Stimulated activated CD8-positive, alpha-beta memory T cell treated with anti-CD3 and anti-CD28 coated beads, Interleukin-12 subunit alpha, Interleukin-12 subunit beta, amount 100 ng/mL, for 4 hours (primary cell): ENCODE measurements at places on chromosomes 1 and 21.
A peak's percentile ranks its signal among the peaks of the same experiment; 100 is the strongest.

DNA sequence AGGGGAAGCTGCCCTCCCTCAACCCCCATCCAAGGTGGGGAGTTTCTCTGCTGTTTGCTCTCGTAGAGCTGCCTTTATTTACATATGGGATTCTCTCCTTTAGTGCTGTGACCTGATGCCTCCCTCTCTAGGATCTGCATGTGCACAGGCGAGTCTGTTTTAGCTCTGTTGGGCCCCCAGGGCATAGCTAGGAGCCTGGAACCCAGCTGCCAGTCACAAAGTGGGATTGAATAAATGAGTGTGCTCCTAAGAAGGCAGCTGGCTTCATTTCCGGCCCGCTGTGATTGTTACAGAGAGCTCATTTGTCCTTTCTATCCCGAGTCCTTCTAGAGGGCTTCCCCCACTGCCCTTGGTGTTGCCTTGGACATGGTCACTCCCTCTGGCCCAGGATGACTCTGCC lies 176.6 kb downstream of the GRIK3 start:
- DNase-seq, result no peak

DNA sequence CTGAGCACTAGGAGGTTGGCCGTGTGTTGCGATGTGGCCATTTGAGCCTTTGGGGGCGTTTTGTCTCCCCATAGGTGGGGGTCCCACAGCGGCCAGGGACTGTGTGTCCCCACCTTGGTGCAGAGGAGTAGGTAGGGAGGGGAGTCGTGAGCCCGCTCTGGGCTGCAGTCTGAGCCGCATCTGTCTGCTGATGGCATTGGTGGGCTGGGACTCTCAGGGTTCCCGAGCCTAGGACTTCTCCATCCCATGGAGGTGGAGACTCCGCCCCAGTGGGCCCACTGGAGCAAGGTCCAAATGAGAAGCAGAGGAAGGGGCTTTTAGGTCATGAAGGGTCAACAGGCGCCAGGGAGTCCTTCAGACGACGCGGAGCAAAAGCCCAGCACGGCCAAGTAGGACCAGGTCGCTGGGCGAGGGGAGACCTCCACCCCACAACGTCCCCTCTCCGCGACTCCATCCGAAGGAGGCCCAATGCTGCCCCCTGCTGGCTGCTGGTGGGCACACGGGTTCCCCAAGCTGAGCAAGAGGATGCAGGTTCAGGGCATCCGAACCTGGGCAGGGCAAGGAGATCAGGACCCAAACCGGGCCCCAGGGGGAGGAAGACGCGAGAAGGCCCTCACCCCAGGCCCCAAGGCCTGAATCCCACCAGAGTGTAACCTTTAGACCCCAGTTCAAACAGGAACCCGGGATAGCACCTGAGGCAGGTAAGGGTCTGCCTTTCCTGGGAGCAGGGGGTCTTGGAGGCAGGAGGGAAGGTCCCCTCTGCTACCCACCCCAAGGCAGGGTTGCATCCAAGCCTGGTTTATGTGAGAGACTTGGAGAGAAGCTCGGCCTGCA lies 14.9 kb downstream of the TTC34 start:
- DNase-seq, result peak; percentile 37

DNA sequence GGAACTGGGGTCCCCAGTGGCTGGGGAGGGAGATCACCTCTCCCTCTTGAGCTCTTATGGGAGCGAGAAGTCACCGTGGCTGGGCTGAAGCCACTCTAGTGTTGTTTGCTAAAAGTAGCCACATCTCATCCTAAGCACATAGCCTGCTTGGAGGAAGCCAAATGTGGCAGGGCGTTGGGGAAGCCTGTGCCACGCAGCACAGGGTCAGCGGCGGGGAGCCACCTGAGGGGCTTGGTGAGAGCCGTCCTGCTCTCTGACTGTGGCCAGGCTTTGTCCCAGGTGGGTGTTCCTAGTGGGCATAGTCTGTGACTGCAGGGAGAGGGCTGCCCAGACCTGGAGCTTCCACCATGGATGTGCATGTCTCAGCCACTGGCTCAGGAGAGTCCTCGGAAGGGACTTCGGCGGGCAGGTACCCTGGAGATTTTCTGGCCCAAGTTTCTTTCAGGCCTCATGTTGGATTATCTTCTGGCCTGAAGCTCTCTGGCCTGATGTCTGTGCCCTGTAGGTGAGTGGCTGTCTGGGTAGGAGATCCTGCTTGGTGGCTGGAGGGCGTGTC lies 38.9 kb downstream of the MORN1 start:
- DNase-seq, result no peak

GRCh38 chr1:71232166-71232763 lies 151.4 kb upstream of the ZRANB2 start:
- no peak for DNase-seq

DNA sequence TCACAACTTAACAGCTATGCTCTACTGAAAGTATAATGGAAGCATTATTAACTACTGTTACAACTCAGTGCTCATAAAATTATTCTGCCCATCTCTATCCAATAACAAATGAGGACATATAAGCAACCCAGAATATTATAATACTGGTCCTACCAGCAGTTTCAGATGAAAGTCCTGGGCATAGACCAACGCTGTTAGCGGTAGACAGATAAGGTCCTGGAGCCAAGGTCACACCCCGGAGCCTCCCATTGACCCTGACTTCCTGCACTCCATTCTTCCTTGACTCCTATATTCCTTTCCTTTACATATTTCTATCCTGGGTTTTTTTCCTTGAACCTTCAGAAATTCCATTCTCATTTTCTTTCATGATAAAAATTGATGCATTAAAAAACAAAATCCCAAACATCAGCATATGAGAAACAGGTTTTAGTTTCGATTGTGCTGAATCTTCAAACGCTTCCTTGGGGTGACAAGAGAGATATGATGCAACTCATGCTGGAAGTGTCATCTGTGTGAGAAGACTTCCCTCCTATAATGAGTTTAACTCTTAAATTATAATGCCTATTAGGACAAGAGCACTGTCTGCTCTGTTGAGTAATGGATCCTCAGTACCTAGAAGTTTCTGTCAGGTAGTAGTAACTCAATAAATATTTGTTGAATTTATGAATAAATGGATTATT lies 831.1 kb downstream of the LRRIQ3 start:
- DNase-seq, result no peak

DNA sequence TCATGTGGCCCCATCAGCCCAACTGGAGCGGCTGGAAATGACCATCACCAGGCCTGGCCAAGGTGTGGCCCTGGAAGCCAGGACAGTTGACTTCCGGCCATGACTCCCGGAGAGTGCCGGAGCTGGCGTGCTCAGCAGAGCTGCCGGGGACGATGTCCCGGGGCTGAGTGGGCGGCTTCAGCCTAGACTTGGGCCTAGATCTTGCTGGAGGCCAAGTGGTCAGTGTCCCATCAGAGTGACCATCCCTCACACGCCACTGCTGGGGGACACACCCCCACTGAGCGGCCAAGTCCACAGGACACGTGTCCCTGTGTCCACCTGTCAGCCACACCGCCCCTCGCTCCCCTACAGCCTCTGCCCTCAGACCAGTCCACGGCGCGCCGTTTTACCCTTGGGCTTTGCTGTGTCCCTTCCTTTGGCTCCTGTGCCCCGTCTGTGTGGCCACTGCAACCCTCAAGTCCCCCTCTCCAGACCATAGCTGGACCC lies 4.0 kb downstream of the FAAP20 start:
- no peak for DNase-seq

DNA sequence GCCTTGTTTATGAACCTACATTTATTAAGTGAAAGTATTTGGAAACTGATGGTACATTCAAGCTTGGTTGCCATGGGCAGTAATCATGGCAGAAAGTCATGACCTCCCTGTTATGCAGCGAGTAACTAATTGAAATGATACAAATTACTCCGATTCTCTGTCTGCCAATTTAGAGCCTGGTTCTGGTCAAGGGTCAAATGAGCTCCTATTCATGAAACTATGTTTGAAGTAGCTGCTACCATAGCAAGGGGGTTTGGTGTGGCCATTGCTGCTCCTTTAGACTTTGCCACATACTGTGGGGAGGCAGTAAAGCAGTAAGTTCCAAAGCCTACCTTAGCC lies 187.2 kb upstream of the FOXD3 start:
- DNase-seq, result no peak

- DNase-seq, result no peak
These were observed 114.4 kb upstream of the COL6A1 start for GRCh38 chr21:45867041-45867666.

GRCh38 chr1:154546264-154547063 lies 12.0 kb downstream of the UBE2Q1 start:
- DNase-seq, result no peak

GRCh38 chr1:3774946-3775489 lies 2.5 kb downstream of the SMIM1 start:
- DNase-seq, result no peak

GRCh38 chr1:1432951-1433803 lies 2.3 kb upstream of the VWA1 start:
- no peak for DNase-seq

- DNase-seq, result no peak
These were observed 87.5 kb upstream of the RHOU start for GRCh38 chr1:228647523-228648444.

GRCh38 chr1:86322241-86322640 lies 73.9 kb downstream of the ODF2L start:
- no peak for DNase-seq

- DNase-seq, result no peak
These were observed 4.5 kb upstream of the IL10RB start for GRCh38 chr21:33261635-33262034.

GRCh38 chr1:11341901-11342552 lies 69.0 kb downstream of the UBIAD1 start:
- DNase-seq, result no peak

GRCh38 chr21:14318578-14318977 lies 64.4 kb downstream of the HSPA13 start:
- DNase-seq, result no peak

- DNase-seq, result no peak
These were observed 50.1 kb downstream of the NDUFS5 start for GRCh38 chr1:39076127-39076798.

DNA sequence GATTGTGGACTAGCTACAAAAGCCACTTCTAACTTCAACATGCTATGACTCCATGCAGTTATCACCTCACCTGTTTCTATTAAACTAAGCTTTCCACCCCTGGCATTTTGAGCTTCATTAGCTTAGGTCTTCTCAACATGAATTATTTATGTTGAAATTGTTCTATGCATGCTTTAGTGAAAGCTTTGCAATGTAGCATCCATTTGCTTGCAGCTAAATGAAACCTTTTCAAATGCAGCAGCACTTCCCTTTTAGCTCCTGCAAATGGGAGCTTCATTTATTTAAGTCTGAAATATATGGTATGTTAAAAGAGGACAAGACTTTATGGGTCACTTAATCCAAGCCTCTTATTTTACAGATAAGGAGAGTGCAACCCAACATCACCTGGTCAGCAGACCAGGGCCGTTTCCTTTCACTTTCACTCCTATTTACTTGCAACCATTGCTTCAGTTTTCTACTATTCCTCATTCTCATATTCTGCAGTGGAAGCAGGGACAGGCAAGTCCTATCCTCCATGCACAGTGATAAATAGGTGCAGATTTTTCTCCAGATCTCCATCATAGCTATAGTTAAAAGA lies 56.4 kb upstream of the SAMSN1 start:
- no peak for DNase-seq

DNA sequence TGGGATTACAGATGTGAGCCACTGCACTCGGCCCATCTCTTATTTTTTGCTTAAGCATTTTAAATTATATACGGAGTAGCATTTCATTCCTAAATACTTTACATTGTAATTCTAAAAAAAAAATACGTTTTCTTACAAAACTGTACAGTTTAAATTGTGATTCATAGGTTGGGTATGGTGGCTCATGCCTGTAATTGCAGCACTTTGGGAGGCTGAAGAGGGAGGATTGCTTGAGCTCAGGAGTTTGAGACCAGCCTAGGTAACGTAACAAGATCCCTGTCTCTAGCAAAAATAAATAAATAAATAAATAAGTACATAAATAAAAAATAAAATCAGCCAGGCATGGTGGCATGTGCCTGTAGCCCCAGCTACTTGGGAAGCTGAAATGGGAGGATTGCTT lies 24.6 kb downstream of the TBCE start:
- no peak for DNase-seq

- no peak for DNase-seq
These were observed 25.0 kb downstream of the ABCA4 start for GRCh38 chr1:94095744-94096469.

GRCh38 chr21:46594276-46594675 lies 10.6 kb downstream of the S100B start:
- DNase-seq, result no peak

DNA sequence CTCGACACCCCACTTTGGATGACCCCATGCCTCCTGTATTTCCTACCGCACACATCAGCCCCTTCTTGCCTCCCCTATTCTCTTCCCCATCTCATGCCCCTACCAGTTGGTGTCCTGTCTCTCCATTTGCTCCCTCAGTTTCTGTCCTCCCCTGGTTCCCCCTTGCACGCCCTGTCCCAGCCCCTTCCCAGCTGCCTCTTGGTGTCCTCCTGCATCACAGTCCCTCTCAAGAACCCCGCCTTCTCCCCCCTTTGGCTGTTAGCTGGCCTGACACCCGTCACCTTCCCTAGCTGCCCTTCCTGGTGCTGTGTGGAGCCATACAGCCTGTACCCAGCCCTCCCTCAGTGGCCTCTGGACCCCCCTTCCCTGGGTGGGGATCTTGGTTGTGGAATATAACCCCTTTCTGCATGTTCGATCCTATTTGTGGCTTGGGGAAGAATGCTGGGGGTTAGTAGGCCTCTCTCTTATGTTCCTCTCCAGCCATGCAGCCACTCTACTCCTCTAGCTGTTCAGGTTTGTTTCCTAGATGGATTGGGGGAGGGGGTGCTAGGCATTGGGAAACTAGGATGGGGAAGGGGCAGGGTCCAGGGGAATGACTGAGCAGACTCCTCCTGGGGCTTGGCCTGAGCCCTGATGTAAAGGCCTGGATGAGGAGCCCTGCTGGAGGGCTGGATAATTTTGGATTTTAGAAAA lies 41.4 kb upstream of the NFASC start:
- DNase-seq, result no peak

DNA sequence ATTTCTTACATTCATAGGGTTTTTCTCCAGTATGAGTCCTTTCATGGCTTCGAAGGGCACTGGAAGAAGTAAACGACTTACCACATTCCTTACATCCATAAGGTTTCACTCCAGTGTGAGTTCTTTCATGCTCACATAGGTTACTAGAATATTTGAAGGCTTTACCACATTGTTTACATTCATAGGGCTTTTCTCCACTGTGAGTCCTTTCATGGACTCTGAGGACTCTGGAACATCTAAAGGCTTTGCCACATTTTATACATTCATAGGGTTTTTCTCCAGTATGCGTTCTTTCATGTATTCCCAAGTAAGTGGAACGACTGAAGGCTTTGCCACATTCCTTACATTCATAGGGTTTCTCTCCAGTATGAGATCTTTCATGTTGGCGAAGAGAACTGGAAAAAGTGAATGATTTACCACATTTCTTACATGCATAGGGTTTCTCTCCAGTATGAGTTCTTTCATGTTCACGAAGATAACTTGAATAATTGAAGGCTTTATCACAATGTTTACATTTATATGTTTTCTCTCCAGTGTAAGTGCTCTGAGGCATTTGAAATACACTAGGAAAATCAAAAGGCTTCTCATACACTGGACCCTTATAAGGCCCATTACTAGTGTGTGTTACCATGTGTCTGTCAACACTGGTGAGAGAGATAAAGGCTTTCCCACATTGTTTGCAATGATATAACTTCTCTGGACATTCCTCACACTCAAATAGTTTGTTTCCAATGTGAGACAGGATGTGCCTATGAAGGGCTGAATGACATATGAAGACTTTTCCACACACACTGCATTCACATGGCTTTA lies 29.9 kb upstream of the ZNF695 start:
- DNase-seq, result no peak

GRCh38 chr1:65691152-65691900 lies 101.4 kb upstream of the PDE4B start:
- DNase-seq, result no peak

GRCh38 chr1:207844371-207844770 lies 66.6 kb downstream of the CD34 start:
- no peak for DNase-seq
